ENCODE measurements at places on chromosomes 16 and 17. TPM values are rescaled to one million over a fixed set of nuclear protein-coding genes. Genes with fewer than 3 reads are reported as not detected.

- no peak for DNase-seq
Observed at GRCh38 chr16:27969574-27969973, 93.9 kb downstream of the GSG1L start.

- DNase-seq = no peak
Observed at GRCh38 chr17:61536422-61536955, 54.5 kb downstream of the NACA2 start.

GRCh38 chr17:39996800-39997199 lies 16.2 kb downstream of the PSMD3 start:
- no peak for DNase-seq

- DNase-seq = no peak
Observed at GRCh38 chr17:50421308-50422051, 4.5 kb upstream of the ACSF2 start.

- peak; percentile 37 for DNase-seq
Observed at GRCh38 chr16:82031116-82032084, 3.7 kb upstream of the HSD17B2 start.

DNA sequence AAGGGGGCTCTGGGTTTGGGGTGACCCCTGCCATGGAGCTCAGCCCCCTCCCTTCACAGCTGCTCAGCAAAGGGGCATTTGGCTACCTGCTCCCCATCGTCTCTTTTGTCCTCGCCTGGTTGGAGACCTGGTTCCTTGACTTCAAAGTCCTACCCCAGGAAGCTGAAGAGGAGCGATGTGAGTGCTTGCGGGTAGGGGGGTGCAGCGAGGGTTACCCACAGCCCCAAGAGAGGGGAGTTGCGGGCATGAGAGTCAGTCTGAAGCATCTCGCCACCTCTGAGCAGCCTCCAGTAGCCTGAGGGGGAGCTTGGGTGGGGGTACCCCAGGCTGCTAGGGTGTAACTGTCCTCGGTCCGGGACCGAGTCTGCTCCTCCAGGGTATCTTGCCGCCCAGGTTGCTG lies 6.8 kb upstream of the TCAP start:
- no peak for DNase-seq

DNA sequence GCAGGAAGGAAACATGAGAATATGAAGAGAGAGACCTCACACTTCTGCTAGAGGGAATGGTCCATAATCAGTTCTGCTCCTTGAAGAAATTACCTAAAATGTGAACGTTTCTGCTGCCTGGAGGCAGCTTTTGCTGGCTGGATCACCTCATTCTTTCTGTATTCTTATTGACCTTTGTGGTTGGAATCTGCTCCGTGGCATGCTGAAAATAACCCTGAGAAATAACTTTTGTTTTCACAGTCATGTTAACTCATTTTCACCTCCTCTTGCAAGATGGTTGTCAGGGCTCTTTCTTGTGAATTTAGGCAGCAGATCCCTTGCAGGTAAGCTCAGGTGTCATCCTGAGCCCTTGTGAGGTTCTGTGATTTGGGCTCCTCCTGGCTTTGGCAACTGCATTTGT lies 70.2 kb downstream of the IRF8 start:
- no peak for DNase-seq

GRCh38 chr17:79339321-79339720 lies 264.7 kb downstream of the ENGASE start:
- DNase-seq = no peak

- no peak for DNase-seq
Observed at GRCh38 chr16:75599452-75600277, 23.4 kb downstream of the ADAT1 start.

DNA sequence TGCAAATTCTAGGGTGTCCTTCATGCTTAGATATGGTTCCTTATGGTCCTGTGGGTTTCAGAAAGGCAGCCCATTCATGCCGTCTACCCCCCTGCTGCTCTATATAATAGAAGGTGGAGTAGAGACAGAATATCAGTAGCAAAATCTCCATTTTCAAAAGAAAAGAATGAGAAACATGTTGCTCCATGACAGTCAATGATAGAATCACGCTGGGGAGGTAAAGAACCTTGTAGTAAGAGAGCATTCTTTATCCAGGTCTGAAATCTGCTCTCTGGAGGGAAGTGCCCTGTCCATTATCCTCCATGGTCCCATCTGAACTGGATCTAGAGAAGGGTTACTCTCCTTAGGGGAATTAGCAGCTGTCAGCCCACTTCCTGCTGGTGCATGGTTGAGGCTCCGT lies 272.8 kb downstream of the WWOX start:
- no peak for DNase-seq

GRCh38 chr16:88320947-88321634 lies 61.7 kb upstream of the ZNF469 start:
- no peak for DNase-seq

GRCh38 chr17:72349491-72349995 lies 228.7 kb downstream of the SOX9 start:
- DNase-seq = no peak

DNA sequence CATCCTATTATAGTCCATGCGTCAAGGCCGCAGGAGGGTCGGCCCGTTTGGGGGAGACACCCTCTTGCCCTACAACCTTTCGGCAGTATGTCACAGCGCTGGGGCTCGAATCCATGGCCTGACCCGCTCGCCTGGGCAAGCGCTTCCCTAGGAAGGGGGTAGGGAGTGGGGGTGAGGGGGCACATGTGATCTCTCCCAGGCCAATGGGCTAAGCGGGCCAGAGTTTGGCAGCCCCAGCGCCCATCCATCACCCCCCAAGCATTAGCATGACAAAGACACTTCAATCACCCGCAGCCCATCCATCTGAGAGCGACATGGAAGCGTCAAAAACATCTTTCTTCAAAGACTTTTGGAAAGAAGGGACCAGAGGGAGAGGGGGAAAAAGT lies at the start of gene HOXB1:
Gene HOXB1, minus strand, starts transcription at position 125 of the 386 bp plus-strand sequence. Its CDS starts 107 bp downstream, at position 18.
- no peak for DNase-seq

DNA sequence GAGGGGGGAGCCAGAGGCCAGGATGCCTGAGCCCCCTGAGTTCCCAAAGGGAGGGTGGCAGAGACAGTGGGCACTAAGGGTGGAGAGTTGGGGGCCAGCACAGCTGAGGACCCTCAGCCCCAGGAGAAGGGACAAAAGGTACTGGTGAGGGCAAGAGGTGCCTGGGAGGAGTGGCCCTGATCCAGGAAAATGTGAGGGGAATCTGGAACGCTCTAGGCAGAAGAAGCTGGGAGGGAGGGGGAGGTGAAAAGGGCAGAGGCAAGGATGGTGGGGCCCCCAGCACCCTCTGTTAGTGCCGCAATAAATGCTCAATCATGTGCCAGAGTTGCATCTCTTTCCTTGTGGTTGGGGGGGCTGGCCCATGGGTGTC lies 1.1 kb downstream of the TCAP start:
- no peak for DNase-seq

GRCh38 chr16:2883458-2883908 lies 468 bp downstream of the FLYWCH2 start:
- no peak for DNase-seq

DNA sequence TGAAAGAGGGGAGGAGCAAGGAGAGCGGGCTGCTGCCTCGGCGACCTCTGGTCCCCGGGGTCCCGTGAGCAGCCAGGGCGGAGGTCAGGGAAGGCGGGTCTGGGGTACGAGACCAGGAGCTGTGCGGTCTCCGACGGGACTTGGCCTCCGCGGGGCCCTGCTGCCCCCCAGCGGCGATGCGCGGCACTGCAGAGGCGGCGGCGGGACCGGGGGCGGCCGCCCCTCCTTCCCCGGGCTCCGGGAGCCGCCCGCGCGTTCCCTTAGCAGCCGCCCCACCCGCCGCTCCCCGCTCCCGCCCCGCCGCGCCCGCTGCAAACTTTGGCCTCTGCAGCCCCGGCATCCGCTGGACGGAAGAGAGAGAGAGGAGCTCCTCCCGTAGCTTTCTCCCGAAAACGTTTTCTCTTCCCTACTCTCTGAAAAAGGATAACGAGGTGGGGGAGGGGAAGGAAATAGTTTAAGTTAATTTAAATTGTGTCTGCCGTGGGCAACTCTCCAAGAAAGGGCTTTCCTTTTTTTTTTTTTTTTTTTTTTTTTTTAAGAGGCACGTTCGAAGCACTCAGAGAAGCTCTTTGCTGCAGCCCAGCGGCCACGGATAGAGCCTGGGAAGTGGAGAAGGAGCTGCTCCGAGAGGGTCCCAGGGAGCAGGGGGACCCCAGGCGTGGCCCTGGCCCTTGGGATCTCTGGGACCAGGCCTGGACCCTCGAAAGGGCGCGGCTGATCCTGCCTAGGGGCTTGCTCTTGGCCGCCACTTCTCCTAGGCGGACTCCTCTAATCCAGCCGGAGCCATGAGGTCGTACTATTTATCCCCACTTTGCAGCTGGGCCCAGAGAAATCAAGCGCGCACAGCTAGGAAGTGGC lies 43.2 kb downstream of the C16orf82 start:
- DNase-seq = no peak

GRCh38 chr16:14199624-14200023 lies 128.5 kb downstream of the MRTFB start:
- no peak for DNase-seq

GRCh38 chr17:58112970-58113631 lies 29.9 kb downstream of the DYNLL2 start:
- DNase-seq = no peak

DNA sequence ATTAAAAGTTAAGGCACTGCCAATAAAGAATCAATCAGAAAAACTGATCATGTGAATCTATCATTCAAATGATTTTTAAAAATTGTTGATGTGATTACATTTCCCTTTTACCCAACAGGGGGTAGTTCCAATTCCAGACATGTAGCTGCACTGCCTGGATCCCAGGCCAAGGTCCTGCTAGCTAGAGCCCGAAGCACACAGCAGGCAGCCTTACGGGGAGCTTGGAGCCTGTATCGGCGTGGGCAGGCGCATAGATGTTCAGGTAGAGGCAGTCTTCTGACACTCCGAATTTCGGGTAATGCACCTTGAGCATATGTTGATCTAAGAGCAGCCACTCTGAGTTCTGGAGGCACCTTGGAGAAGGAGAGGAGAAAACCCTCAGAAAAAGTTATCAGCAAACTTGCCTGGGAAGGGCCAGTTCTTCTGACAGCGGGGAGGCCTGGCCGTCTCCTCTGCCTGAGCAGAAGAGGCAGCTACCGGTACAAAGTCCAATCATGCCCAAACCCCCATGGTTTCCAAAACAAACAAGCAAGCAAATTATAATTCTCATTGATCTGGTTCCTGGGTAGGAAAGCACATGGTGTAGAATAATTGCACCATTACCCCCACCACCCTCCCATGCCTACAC lies 3.6 kb downstream of the CES5A start:
- no peak for DNase-seq

DNA sequence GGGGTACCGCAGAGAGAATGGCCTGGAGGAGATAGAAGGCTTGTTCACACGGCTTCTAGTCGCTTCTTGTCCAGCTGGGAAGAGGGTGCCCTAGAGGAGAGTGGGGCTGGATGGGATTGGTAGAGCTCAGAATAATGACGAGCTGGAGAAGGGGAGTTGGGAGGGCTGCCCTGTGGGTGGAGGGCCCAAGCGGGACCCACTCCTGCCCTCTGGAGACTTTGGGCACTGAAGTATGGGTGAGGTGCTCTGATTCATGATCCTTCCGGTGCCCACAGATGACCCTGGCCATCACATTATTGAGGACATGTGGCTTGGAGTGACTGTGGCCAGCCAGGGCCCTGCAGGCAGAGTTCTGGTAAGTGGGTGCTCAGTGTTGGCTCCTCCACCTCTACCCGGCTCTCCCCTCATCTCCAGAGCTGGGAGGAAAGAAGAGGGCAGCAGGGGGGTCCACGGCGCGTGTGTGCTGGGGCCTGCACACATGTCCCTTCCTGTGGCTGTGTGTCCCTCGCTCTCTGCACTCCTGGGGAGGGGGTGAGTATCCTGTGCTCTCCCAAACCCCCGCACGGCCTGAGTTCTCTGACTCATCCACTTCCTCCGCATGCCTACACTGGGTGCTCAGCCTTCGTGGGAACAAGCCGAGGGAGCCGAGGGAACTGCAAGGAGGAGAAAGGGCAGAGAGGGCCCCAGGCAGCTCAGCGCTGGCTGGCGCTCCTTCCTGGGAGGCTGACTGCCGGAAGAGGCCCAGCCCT lies 8.5 kb downstream of the ITGA3 start:
- no peak for DNase-seq

DNA sequence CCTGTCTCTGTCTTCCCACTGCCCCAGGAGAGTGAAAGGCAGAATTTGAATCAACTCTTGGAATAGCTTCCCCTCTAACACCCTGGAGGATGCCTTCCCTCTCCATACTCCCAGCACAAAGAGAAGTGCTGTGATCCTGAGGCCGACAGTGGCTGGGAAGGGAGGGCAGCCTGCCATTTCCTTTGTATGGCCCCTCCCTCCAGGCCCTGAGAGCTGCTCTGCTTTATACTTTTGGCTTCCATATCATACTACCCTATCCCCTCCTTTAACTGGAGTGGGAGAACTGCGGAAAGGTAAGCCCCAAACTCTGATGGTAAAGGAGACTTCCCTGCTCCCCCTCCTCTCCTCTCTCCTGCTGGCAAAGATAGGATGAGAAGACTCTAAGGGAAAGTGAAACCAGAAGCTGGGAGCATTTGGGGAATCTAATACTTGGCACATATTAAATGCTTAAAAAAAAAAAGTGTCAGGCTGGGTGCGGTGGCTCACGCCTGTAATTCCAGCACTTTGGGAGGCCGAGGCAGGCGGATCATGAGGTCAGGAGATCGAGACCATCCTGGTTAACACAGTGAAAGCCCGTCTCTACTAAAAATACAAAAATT lies 4.1 kb upstream of the MED24 start:
- no peak for DNase-seq

- DNase-seq = no peak
Observed at GRCh38 chr17:57859601-57860413, 10.0 kb upstream of the MRPS23 start.

DNA sequence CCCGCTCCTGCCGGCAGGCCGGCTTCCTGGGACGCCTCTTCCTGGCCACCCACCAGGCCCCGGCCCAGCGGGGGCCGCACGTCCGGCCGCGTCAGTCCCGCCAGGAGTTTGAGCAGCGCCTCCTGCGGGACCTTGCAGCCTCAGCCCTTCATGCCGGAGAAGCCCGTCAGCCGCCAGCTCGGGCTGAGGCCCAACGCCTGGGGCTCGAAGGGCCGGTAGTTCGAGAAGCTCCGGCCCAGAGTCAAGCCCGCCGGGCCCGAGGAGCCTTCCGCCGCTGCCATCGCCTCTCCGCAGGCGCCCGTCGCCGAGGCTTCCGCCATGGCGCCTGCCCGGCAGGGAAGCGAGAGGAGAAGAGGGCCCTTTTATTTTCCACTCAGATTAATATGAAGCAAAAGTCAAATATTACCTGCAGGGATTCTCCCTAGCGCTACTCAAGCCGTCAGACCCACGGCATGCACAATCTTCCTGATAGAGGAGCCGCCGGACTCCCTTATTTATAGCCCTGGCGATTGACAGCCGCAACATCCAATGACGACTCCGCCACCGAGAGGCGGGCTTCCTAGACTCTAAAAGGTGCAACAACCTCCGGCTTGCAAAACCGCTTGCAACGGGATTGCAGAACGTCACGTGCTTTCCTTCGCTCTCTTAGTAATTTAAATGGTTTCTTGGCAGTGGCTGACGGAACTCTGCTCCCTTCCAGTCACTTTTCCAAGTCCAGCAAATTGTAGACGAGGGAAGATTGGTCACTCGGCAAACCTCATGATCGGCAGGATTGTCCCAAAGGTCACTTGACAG lies at the start of gene SEPHS2:
Gene SEPHS2, minus strand, starts transcription at position 467 of the 795 bp plus-strand sequence. Its CDS starts 147 bp downstream, at position 320.
- peak; percentile 94 for DNase-seq

The C16orf86 gene
- 4.7 TPM for total RNA-seq

The NPIPA7 gene
- total RNA-seq = 3.8 TPM

The PRR35 gene
- total RNA-seq = not detected

The TP53TG3C gene
- not detected for total RNA-seq

The ZACN gene
- not detected for total RNA-seq

The TBC1D3E gene
- not detected for total RNA-seq

The MEFV gene
- not detected for total RNA-seq

The CACNG1 gene
- total RNA-seq = not detected

The TBC1D3 gene
- total RNA-seq = not detected
